ELR (cell line): ENCODE measurements at places on chromosomes 2 and 18.

DNA sequence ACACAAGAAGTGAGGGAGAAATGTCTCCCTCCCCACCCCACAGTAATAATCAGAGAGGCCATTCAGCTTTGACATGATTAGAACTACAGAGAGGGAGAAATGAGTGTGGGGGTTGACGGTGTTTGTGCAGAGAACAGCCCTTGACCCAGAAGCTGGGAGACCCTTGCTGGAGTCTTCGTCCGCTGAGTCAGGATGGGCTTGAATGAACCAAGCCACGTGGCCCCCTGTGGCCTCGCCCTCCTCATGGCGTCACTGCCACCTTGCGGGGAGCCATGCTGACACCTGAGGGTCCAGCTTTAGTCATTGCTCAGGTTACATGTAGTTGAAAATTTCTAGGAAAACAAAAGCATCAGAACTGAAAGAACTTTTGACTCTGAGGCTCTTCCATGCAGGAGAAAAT, 101.2 kb downstream of the DGKD start:
- DNase-seq = no peak

- DNase-seq = peak; percentile 7
Observed at GRCh38 chr2:54083445-54083844, 32.0 kb upstream of the ACYP2 start.

DNA sequence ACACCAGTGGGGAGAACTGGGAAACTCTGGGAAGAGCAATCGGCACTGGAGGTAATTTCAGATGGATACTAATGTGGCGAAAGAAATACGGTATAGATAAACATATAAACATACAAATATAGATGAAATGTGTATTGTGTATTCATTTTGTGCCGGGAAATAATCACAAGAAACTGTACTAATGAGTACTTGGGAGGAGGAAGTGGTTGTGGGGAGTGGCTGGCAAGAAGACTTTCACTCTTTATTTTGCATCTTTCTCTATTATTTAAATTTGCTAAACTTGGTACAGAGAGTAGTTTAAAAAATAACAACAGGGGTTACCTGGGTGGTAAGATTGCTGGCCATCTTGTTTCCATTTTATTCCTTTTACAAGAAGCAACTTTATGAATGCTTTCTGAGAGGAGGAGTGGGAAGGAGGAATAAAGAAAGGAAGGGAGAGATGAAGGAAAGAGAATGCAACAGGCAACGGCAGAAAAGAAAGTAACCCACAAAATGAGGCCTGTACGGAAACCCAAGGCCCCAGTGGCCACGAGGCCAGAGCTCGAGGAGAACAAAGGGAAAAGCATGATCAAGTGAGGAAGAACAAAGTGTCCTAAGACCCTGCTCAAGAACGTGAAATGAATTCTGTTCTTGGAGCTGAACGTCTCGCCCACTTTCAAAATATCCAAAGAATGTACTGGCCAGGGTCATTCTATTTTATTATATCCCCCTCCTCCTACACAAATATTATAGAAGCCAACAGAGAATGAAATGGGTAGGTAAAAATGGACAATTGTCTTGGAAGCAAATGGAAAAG, 45.2 kb downstream of the FAM178B start:
- DNase-seq = no peak

GRCh38 chr18:31432316-31432715, 15.2 kb upstream of the DSG3 start:
- DNase-seq = no peak

DNA sequence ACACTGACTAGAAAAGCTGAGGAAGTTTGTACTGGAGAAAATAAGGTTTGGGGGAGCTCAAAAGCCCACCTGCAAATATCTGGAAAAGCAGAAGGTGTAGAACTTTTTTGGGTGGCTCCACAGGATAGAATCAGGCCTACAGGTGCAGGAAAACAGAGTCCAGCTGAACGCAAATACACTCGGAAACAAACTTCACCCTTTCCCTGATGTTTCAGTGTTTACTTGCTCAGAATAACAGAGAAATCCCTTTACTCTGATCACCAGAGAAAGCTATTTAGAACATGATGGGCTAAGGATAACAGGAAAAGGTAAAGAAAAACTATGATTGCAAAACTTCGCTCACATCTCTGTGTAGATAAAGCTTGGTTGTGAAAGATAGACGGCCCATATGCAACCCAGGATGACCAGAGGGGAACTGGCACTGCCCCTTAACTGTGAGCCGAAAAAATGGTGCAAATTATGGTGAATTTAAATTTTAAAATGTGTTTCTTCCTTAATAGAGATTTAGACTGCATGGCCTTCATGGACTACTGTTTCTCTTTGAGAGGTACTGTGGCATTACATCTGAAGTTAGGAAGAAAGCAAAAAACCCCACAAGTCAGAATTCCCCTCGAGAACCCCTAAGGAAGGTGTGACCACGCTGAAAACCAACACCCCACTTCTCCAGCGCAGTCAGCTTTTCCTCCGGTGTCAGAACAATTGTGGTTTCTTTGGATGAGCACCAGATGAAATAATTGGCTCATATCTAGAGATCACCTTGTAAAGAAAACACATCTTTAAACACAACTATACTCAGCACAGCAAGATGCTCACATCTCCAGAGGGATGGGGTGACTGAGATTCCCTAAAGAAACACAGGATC, 84.5 kb upstream of the TMEM247 start:
- DNase-seq = no peak

GRCh38 chr2:25173719-25174118, 5.3 kb upstream of the POMC start:
- no peak for DNase-seq

- no peak for DNase-seq
Observed at GRCh38 chr2:230155359-230155758, 64.4 kb downstream of the SP110 start.
